ENCODE measurements at places on chromosomes 1 and 21.

DNA sequence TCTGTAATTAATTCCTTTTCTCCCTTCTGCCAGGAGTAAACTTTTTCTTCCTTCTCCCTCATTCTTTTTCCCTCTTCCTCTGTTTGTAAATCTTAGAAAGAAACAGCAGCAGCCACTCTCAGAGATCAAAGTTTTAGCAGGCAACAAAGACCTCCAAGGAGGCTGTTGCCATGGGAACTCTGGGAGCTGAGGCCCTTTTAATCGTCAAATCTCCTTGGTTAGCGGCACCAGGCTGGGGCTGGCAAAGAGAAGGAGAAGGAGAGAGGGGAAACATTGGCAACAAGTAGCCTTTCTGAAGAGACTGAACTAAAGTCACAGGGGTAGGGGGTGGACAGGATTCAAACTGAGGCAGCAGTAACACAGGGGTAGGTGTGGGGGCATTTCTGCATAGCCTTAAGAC is 25.2 kb downstream of the ILDR2 start:
- no peak for DNase-seq

GRCh38 chr21:36354918-36355680 is 30.1 kb upstream of the CHAF1B start:
- no peak for DNase-seq

DNA sequence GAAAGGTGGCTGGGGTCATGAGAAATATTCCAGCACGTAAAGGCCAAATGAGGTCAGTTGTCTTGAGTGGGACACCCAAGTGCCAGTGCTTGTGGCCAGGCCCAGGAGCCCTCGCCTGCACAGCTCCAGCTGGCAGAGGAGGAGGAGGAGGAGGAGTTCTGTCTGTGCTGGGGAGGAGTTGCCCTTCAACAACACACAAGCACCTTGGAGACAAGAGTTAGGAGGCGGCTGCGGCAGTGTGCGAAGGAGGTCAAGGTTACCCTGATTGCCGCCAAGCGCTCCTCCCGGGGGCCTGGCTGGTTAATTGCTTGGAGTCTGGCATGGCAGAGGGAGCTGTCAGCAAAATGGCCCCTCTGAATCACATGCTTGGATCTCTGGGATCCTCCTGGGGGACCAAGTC is 45.1 kb downstream of the GRIK3 start:
- no peak for DNase-seq

DNA sequence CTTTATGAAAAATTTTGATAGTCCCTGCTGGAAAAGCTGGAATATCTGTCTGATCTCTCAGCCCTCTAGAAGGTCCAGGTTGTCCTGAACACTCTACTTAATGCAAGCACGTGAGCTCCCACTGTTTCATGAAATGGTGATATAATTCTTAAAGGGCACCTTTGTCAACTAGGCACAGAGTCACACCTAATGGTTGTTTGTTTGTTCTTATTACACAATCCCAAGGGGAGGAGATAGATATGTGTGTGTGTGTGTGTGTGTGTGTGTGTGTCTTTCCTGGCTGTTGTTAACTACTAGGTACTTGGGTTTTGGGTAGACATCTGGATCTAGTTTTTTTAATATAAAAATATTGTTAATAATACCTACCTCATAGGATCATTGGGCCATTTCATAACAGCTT is 63.9 kb downstream of the GRIK1 start:
- DNase-seq = no peak

GRCh38 chr21:31844206-31844605 is 28.6 kb upstream of the HUNK start:
- DNase-seq = no peak

DNA sequence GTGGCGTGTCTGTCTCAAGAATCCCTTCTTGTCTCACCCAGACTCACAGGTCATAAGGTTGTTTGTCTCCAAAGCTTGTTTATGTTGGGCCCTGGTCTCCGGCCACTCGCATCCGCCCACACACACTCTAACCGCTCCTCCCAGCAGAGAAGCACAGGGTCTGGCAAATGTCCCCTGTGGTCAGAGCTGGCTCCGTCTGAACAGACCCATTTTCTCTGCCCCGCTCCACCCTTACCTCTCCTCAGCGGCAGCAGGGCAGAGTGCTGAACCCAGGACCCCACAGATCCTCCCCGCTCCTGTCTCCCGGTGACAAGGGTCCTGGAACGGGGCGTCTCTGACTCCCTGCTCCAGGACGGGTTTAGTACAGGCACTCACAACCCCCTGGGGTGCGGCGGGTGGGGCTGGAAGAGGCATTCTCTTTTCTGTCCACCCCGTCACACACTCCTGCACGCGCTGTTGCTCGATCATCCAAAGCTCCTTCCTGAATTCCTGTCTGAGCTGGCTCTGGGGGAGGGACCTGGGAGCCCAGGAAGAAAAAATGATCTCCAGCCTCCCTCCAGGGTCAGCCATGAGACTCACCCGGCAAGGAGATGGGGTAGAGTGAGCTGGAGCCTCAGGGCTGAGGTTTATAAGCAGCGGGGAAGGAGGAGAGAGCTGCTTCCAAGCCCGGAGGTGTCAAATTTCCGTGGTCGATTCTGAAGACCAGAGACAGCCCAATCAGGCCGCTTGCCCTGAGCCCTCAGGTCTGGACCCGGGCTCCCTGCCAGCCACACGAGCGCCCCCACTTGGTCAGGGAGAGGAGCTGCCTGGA is at the start of gene S100A13:
Gene S100A13, minus strand, starts transcription at position 602 of the 811 bp plus-strand sequence. CDS start 1,033 bp downstream, outside the sequence.
- DNase-seq = no peak

- no peak for DNase-seq
Observed at GRCh38 chr1:192539297-192540092, 36.1 kb upstream of the RGS1 start.

GRCh38 chr1:96519851-96520578 is 201.6 kb upstream of the PTBP2 start:
- no peak for DNase-seq

DNA sequence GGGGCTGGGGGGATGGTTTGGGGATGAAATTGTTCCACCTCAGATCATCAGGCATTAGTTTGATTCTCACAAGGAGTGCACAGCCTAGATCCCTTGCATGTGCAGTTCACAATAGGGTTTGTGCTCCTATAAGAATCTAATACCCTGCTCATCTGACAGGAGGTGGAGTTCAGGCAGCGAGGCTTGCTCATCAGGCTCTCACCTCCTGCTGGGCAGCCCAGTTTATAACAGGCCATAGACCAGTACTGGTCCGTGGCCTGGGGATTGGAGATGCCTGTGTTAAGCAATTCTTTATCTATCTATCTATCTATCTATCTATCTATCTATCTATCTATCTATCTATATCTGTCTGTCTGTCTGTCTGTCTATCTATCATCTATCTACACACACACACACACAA is 525.3 kb upstream of the DAB1 start:
- no peak for DNase-seq

GRCh38 chr1:225670806-225671733 is 18.1 kb upstream of the ENAH start:
- no peak for DNase-seq

DNA sequence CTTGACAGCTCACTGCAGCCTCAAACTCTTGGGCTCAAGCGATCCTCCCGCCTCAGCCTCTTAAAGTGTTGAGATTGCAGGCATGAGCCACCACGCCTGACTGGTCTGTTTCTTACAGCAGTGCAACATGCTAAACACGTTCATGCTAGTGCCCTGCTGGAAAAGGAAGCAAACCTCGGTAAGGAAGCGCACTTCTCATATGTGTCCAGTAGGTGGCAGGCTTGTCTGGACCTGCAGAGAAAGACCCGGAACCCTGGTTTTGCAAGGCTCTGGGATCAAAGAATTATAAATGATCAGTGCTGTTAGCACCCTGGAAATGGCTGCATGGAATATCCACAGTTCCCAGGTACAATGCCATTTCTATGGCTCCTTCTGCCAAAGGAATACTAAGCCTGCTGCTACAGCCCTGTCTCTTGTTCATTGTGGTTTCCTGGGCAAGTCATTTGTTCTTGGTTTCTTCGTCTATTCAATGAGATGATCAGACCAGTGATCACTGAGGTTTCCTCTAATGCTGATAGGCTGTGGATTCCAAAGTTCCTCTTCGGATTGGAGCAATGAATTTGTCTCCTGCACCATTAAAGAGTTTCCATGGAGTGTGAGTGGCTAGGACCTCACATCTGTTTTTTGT is 15.9 kb downstream of the RNU5D-1 start:
- no peak for DNase-seq

DNA sequence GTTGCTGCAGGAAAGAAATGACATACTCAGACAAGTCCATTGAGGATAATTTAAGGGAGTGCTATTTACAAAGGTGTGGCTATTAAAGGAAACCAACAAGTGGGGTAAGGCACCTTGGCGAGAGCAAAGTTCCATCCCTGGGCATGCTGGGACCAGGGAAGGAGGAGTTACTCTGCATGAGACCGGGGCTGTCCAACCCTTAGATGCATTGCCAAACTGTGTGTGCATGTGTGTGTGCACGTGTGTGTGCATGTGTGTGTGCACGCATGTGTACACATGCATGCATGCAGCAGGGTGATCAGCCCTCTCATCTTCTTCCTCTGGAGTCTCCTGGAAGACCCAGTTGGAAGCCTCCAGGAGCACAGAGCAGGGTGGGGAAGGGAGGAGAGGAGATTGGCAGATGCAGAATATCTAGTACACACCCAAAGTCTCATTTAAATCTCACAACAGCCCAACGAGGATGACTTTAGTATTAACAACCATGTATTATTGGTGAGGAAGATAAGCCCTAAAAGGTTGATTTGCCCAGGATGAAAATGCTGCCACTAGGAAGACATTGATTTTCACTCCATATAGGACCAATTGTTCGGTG is 72.2 kb upstream of the CD34 start:
- DNase-seq = no peak

DNA sequence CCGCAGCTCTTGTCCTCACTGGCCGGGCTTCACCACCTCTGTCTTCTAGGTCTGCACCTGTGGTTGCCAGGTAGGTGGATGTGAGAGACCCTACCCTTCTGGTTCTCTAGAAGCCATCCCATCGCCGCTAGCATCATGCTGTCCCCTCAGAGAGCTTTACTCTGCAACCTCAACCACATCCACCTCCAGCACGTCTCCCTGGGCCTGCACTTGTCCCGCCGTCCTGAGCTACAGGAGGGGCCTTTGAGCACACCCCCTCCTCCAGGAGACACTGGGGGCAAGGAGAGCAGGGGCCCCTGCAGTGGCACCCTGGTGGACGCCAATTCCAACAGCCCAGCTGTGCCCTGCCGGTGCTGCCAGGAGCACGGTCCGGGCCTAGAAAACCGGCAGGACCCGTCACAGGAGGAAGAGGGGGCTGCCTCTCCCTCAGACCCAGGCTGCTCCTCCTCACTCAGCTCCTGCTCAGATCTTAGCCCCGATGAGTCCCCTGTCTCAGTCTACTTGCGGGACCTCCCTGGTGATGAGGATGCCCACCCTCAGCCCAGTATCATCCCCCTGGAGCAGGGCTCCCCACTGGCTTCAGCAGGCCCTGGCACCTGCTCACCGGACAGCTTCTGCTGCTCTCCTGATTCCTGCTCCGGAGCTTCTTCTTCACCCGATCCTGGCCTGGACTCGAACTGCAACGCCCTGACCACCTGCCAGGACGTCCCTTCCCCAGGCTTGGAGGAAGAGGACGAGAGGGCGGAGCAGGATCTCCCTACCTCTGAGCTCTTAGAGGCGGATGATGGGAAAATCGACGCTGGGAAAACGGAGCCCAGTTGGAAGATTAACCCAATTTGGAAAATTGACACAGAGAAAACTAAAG is 1.2 kb downstream of the RUSC1 start:
- no peak for DNase-seq

GRCh38 chr1:36133484-36133883 is 8.5 kb upstream of the COL8A2 start:
- no peak for DNase-seq

DNA sequence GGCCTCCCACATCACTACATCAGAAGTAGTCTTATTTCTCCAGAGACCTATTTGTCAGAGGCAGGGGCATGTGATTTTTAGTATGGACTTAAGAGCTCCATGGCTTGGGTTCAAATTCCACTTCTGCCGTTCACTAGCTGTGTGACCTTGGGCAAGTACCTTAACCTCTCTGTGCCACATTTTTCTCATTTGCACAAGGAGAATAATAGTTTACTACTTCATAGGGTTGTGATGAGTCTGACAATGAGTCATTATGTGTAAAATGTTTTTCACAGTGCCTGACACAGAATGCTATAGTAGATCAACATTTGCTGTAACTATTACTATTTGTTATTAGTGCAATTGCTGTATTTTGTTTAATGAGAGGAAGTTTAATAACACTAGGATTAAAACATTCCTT is 200.6 kb downstream of the PRDM2 start:
- DNase-seq = no peak

DNA sequence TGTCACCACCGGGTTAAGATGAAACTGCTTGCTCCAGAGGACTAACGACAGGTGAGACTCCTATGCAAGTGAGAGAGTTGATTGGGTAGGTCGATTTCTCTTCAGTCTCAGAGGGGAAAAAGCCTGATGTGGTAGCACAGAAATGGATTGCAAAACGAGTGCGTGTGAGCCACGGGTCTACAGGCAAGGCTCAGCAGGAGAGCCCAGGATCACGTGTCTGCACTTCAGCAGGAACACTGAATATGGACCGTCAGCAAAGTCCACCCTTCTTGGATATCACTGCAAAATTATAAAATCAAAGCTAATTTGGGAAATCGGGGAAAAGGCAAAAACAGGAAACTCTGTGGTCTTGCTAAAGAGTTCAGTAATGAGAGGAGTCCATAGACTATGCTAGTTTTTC is 107.7 kb upstream of the ZNF648 start:
- DNase-seq = no peak

GRCh38 chr21:24096651-24097050 is 1510.6 kb downstream of the MRPL39 start:
- no peak for DNase-seq

- no peak for DNase-seq
Observed at GRCh38 chr1:157117527-157118057, 18.0 kb upstream of the ETV3L start.

DNA sequence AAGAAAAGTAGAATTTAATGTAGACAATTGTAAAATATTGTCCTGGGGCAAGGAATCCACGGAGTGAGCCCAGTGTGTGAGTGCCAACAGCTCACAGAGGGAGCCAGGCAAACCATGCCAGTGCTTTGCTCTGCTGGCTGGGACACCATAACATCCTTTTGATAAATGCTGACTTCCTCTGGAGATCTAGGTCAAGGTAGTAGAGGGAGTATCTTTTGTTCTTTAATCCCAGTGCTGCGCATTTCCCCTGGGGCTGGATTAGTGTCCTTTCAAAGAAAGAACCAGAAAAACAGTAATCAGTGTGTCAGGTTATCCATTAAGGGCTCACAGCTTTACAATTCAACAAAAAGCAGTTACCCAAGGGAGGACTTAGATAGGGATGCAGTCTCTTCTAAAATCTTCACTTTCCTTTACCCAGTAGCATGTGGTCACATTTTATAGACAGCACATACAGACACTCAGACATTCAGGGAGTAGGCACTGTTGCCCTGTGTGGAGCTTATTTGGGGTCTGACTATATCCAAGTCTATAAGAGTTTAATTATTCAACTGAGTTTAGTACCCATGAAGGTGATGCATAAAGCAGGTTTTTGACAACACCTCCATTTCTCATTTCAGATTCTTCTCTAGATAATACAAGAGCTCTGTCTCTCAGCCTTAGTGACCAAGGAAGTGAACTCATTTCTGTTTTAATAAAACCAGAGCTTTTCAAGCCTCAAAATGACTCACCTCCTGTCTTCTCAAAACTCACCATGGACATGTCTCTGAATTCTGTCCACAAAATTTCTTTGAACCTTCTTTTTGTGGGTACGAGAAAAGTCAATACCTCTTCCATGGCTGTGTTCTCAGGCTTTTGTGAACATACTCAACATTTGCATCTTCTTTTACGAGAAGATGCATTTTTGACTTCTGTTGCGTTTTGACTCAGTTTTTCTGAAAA is 215.3 kb downstream of the BRINP2 start:
- DNase-seq = no peak

GRCh38 chr1:94559921-94560320 is 18.4 kb upstream of the F3 start:
- DNase-seq = no peak

Measured in stimulated activated CD8-positive, alpha-beta memory T cell treated with anti-CD3 and anti-CD28 coated beads, Interleukin-7, amount 100 ng/mL, for 1 hour (primary cell).